Right renal pelvis (tissue), 4 donors: ENCODE measurements at places on chromosomes 3 and 15. TPM values are rescaled to one million over a fixed set of nuclear protein-coding genes. Genes with fewer than 3 reads are reported as not detected.

The TUSC7 gene
- not detected for polyA plus RNA-seq

The GOLGA8T gene
- polyA plus RNA-seq: 0.38 TPM

- no peak for DNase-seq
Measured at GRCh38 chr15:56923174-56923591, 4.7 kb downstream of the TCF12 start.

- no peak for DNase-seq
Measured at GRCh38 chr3:186096290-186096689, 12.6 kb downstream of the ETV5 start.

- no peak for DNase-seq
Measured at GRCh38 chr15:96610757-96611156, 280.3 kb downstream of the NR2F2 start.
